ENCODE measurements at places on chromosomes 12 and 14.

DNA sequence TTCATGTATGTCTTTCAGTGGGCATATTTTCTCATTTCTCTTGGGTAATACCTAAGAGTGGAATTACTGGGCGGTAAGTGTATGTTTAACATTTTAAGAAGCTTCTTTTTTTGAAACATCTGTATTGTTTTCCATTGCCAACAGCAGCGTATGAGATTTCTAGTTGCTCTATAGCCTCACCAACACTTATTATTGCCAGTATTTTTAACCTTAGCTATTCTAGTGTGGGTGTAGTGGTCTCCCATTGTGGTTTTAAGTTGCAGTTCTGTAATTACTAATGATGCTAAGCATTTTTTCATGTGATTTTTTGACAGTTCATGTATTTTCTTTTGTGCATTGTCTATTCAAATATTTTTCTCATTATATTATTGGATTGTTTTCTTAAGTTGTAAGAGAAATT, 101.9 kb upstream of the EEA1 start:
- no peak for DNase-seq

DNA sequence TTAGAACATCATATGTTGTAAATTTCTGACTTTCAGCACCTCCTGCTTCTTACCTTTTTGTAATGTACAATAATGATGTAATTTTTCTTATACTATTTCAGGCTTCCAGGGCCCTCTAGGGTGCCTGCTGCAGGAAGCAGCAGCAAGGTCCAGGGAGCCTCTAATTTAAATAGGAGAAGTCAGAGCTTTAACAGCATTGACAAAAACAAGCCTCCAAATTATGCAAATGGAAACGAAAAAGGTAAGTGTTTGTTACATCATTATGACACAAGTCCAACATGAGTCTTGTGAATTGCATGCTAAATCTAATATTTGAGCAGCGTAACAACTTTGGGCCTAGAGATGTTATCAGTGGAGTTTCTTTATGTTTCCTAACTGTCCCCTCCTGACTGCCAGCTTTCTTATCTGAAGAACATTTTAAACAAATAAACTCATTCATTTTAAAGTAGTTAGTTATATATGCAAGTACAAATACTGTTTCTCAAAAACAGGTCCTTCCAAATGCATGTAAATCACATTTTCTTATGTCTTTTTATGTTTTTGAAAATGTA, 167.6 kb downstream of the NAV3 start:
- DNase-seq = no peak

DNA sequence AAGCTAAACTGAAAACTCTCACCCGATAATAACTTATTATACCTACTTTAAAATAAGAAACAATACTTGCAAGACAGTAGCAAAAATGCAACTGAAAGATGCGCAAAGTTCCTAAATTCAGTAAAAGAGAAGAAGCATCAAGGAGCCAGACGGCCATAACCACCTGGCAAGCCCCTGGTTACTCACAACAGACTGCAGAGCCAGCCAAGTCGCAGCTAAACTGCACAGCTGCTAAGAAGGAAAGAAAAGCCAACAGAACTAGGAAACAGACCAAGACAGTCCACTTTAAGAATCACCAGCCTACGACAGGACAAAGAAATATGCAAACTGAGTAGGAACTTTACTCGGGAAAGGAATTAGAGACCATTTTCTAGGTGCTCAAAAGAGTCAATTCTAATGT, 127.9 kb downstream of the TMTC1 start:
- no peak for DNase-seq

DNA sequence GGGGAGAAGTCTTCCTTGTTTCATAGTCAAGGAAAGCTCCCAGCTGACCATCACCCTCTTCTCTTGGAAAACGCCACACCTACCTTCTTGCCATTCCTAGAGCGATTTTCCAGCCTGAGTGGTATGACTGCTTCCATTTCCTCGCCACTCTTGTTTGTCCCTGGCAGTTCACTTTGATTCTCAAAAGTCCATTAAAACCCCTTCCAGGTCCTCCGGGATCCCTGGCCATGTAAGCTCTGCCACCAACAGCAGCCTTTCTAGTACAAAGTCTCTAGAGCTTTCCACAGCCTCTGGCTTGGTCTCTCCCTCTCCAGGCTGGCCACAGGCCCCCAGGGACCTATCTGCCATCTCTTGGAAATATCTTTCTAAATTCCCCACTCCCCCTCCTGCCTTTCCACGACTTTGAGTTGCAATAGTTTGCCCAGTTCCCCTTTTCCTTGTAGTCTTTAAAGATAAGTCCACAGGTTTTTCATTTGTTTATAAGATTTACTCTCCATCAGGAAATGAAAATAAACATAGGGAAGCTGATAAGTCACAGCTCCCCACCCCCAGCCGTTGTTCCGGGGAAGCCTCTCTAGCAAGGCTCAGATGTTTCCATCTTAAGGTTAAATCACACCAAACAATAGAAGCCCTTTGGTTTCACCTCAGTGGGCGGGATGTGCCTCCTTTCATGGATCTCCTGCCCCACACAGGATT, 42.9 kb upstream of the SINHCAF start:
- no peak for DNase-seq

DNA sequence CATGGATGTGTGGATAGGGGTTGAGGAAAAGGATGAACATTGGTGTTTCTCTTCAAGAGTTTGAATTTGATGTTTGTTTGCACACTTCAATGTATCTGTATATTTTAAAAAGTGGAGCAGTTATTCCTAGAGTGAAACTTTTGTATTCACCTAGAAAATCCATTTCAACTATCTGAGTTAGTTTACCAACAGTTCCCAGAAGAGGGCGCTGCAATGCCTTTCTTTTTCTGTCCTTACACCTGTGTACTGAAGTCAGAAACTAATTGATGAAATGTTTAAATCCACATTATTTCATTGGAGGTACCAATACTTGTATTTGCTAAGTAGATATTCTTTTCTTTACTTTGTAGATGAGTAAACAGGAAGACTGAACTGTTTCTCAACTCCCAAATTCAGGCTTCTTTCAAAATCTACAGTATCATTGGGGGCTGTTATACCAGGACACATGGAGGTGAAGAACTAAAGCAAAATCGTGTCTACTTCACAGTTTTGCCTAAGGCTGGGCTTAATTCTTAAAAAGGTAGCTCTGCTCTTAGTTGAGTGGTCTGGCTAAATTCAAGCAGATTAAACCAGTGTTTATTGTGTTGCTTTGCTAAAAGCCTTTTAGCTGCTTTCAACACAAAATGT, 26.6 kb upstream of the KLRB1 start:
- peak; percentile 83 for DNase-seq

GRCh38 chr12:128995619-128996018, 142.3 kb downstream of the GLT1D1 start:
- DNase-seq = no peak

DNA sequence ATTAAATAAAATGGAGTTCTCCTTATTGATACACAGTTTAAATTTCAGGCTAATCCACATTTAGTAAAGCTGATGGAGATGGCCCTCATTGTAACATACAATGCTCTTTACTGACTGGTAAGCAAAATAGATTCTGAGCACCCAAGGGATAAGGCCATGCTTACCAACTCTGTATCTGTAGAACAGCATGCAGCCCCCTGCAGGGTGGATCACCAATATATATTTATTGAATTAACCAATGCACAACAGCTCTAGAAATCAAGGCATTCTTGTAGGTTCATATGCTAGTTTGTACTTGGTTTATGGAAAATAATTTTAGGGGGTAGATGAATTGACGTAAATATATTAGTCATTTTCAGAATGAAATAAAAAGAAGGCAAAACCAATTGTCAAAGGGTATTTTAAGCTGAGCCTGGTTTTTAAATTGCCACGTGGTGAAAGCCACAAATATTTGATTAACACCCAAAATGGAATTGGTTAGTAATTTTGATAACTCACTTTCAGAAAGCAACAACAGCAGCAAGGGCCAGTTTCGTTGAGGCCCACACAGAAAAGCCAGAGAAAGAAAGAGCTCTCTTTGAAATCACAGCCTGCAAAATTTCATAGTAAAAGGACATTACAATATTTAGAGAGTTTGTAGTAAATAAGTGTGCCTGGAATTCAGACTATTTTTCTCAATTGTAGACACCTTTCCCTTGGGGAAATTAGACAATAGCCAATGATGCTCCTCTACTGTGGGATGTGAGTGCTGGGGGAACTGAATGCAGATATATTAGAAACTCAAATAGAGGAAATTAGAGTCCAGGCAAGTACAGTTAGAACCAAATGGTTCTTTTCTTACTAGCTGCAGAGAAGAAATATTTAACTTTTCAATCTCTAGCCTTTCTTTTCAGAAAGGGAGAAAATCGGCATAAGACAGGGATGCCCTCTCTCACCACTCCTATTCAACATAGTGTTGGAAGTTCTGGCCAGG, 216.2 kb upstream of the ABCD2 start:
- no peak for DNase-seq

GRCh38 chr14:47022721-47023120, 371.1 kb upstream of the RPL10L start:
- no peak for DNase-seq

- no peak for DNase-seq
Measured at GRCh38 chr12:109112720-109113465, 3.5 kb upstream of the ACACB start.

GRCh38 chr14:55697414-55697861, 117.4 kb downstream of the KTN1 start:
- no peak for DNase-seq

DNA sequence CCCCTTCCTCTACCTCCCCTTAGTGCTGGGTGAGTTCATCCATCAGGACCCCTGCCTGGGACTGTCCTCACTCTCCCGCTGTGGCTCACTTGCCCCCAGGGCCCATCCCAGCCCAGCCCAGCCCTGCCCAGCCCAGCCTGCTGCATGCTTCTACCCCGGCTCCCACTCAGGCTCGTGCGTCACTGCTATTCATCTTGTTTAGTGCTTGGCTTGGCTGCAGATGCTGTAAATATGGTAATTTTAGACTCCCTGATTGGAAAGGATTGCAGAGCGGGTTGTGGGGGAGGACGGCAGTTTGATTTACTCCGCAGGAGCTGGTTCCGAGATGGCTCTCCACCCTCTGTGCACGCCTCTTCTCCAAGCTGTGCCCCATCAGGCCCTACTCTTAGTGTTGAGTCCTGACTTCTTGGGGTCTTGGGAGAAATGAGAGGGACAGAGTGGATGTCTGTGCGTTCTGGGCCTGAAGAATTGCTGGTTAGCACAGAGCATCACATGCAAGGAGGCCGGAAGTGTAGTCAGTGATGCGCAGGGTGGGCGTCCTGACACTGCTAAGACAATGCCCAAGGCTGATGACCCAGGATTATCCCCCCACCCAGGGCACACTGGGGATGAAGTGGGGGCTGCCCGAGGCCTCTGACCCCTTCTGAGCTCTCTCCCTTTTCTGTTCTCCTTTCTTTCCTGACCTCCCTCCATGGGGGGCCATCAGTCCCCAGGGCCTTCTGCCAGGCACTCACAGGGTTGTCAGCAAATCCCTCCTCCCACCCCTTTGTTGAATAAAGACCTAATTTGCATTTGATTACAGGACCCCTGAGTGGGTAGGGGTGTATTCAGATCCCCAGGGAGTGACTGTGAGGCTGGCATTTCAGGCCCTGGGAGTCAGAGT, 244.4 kb downstream of the ZFP36L1 start:
- no peak for DNase-seq

- no peak for DNase-seq
Measured at GRCh38 chr12:8080120-8080519, 2.0 kb upstream of the NECAP1 start.

GRCh38 chr14:64440494-64440893, 24.8 kb upstream of the AKAP5 start:
- no peak for DNase-seq

- no peak for DNase-seq
Measured at GRCh38 chr12:102444707-102445106, 35.7 kb downstream of the IGF1 start.

GRCh38 chr12:128268379-128268995, 1.5 kb downstream of the TMEM132C start:
- no peak for DNase-seq

- no peak for DNase-seq
Measured at GRCh38 chr12:93127582-93128331, 198.7 kb upstream of the EEA1 start.

DNA sequence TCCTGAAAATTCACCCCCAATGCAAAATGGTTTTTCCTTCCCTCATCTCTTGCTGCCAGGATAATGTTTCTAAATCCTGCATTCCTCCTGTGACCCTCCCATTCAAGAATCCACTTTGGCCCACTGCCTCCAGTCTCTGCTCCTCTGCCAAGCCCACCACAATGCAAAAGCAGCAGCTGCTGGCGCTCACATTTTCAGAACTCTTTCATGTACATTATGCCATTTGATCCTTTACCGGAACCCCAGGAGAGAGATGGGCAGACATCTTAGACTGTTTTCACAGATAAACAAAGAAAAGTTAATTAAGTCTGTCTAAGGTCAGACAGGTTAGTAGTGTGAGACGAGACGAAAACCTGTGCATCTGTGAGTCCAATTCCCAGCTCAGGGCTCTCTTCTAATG, 12.9 kb downstream of the LRIG3 start:
- DNase-seq = no peak

DNA sequence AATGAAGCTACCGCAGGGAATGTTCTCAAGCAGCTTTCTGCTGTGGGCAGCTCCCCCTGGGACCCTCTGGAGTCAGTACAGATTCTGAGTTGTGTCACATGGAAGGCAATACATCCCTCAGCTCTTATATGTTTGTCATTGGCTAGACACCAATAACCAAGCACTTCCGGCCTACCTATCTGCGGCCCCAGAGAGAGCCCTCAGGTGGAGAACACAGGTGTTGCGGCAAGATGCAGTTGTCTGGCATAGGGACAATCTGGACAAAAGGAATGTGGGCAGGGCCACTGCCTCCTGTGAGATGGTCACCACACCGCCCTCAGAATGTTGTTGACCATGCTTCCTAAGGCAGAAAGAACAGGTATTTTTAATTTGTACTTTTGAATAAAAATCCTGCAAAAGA, 118.7 kb downstream of the BRMS1L start:
- DNase-seq = no peak

DNA sequence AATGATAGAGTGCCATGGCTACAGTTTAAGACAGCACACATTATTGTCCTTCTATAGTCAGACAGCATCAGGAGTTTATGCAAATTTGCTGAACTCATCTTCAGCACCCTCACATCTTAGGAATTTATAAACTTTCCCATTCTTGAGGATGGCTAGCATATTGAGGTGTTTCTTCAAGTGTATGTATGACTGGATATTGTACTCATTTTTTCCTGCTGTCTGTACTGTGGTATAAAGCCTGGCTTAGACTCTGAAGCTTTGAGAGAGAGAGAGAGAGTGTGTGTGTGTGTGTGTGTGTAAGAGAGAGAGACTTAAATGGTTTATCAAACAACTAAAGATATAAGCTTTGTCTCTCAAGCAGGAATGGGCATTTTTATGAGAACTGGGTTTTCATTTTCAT, 161.6 kb downstream of the PIK3C2G start:
- no peak for DNase-seq
